ENCODE measurements at places on chromosomes 7 and 10.

GRCh38 chr10:131797626-131798025 is 103.2 kb upstream of the PPP2R2D start:
- DNase-seq, result no peak
- H3K27ac ChIP-seq, result no peak overlapping the region
- H3K27me3 ChIP-seq, result no peaks in the 10 kb centered on the region
- no peaks in the 10 kb centered on the region for H3K36me3 ChIP-seq
- no peaks in the 10 kb centered on the region for H3K4me1 ChIP-seq

DNA sequence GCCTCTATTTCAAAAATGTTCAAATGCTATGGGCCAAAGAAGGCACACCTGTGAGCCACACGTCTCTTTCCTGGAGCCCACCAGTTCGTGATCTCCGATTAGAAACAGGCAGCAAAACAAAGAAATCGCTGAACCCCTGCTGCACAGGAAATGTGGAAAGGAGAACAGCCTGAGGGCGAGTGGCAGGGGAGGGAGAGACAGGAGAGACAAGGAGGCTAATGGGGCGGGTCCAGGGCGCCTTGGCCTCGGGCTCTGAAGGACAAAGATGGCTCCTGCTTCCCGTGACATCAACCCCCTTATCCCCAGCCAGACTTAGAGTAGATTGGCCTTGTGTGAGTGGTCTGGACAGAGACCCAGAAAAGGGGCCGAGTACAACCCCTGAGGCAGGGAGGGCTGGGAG is 62.4 kb upstream of the DOCK1 start:
- no peaks in the 10 kb centered on the region for H3K27me3 ChIP-seq
- H3K36me3 ChIP-seq, result no peaks in the 10 kb centered on the region
- no peak for DNase-seq
- no peaks in the 10 kb centered on the region for H3K4me1 ChIP-seq

GRCh38 chr7:55023841-55024505 is 5.2 kb downstream of the EGFR start:
- H3K4me3 ChIP-seq, result no peak overlapping the region
- H3K4me1 ChIP-seq, result peaks cover 41% of the 10 kb centered on the region
- DNase-seq, result no peak

DNA sequence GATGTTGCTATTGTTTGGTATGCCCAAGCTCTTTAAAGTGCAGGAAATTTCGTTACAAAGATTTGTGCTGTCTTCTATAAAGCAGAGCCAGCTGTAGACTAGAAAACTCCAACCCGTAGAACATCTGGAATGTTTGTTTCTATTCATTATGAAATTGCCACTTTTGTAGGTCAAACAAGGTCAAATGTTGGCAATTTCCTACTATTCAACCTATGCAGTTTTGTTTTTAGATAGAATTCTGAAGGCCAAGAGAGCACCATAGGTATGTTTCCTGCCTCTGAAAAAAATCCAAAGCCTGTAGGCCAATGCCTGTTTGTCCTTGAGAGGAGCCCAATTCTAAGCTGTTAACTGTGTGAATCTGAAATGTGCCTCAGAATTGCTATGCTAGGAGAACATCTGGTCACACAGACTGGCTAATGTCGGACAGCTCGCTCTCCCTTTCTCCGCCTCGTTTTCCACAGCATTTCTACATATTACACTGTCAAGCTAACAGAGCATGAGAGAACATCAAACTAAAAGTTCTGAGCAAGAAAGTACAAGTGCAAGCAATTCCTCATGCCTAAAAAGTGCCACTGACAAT is 267.2 kb upstream of the LRGUK start:
- H3K36me3 ChIP-seq, result no peaks in the 10 kb centered on the region
- no peak overlapping the region for H3K27ac ChIP-seq
- no peaks in the 10 kb centered on the region for H3K4me1 ChIP-seq
- DNase-seq, result no peak
- no peaks in the 10 kb centered on the region for H3K27me3 ChIP-seq

DNA sequence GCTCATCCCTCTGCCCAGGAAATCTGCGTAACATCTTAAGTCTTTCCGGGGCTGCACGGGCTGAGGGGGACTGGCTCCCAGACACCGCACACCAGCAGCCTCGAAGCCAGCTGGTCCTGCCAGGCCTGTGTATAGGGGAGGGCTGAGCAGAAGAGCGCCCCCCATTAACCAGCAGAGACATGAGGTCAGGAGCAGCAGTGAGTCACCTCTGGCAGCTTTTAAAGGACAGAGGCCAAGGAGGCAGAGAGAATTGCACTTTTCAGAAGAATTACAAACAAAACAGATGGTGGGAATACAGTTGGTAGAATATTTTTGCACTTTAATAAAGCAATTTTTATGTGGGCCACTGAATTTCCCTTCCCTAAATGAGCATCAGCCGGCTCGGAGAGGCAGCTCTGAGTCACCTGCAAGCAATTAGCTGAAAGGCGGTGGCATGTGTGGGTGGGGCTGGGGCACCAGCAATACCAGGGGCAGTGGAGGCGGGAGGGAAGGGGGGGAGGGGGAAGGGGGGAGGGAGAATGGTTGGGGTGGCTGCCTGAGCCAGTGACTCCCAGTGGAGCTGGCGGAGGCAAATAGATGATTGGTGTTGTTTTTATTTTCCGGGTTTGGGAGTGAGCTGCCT is 39.1 kb downstream of the GOLGA7B start:
- H3K36me3 ChIP-seq, result no peaks in the 10 kb centered on the region
- H3K27me3 ChIP-seq, result no peaks in the 10 kb centered on the region
- H3K4me1 ChIP-seq, result no peaks in the 10 kb centered on the region

- no peak overlapping the region for H3K27ac ChIP-seq
- no peaks in the 10 kb centered on the region for H3K4me1 ChIP-seq
- no peaks in the 10 kb centered on the region for H3K36me3 ChIP-seq
- H3K4me3 ChIP-seq, result no peak overlapping the region
- no peak for DNase-seq
- H3K27me3 ChIP-seq, result no peaks in the 10 kb centered on the region
Observed at GRCh38 chr10:34499612-34500279, 315.4 kb downstream of the PARD3 start.

DNA sequence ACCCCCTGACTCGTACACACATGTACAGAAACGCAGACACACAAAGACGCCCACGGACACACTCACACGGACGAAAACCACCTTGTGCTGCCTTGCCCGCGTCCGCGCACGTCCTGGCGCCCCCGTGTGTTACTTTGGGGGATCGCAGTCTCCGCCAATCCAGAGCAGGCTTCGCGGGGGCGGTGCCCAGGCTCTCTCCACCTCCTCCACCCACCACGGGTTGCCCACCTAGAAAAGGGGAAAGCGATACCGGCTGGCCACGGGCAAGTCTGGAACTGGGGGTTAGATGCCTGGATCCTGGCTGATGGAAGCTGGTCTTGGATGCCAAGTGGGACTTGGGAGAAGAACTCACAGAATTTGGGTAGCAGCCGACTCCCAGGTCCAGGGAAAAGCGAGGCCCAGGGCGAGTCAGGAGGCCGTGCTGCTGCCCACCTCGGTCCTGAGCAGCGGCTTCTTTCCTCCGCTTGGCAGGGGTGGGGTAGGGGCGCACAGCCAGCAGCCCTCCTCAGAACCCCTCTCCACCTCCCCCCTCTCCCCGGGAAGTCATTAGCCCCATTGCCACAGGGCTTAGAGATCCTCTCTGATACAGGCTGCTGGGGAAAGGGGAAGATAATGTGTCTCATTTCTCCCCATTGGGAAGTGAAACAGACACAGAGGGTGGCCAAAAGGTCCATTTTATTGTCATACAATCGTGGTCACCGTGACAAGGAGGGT is 4.6 kb upstream of the VGF start:
- no peak overlapping the region for H3K4me3 ChIP-seq
- H3K4me1 ChIP-seq, result no peaks in the 10 kb centered on the region
- H3K36me3 ChIP-seq, result no peaks in the 10 kb centered on the region
- peak; percentile 77 for DNase-seq
- H3K27me3 ChIP-seq, result peaks cover 5% of the 10 kb centered on the region

- H3K4me3 ChIP-seq, result no peak overlapping the region
- no peak overlapping the region for H3K27ac ChIP-seq
- H3K4me1 ChIP-seq, result no peaks in the 10 kb centered on the region
- H3K36me3 ChIP-seq, result no peaks in the 10 kb centered on the region
- DNase-seq, result no peak
Observed at GRCh38 chr7:159048656-159049055, 96.0 kb downstream of the VIPR2 start.

GRCh38 chr7:1674161-1675035 is 4.3 kb downstream of the ELFN1 start:
- H3K4me1 ChIP-seq, result peaks cover 2% of the 10 kb centered on the region
- H3K27ac ChIP-seq, result no peak overlapping the region
- no peak overlapping the region for H3K4me3 ChIP-seq
- H3K27me3 ChIP-seq, result no peaks in the 10 kb centered on the region
- peak; percentile 37 for DNase-seq

DNA sequence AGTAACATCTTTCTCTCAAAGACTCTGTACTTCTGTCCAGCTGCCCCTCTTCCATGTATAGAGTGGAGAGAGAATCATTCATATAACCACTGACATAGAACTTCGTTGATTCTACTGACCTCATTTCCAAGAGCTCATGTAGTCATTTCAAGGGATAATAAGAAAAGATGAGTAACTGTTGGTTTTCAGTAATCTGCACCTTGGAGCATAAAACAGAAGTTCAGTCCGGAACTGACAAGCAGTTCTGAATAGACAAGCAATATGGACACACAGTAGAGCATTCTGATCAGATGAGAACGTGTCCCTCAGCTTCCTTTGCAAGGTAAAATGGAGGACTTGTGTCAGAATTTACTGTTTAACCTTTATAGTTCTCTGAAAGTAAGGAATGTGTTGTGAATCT is 847.1 kb downstream of the REEP3 start:
- peaks cover 9% of the 10 kb centered on the region for H3K4me1 ChIP-seq
- no peaks in the 10 kb centered on the region for H3K36me3 ChIP-seq
- no peak for DNase-seq
- no peak overlapping the region for H3K27ac ChIP-seq
- H3K4me3 ChIP-seq, result no peak overlapping the region

DNA sequence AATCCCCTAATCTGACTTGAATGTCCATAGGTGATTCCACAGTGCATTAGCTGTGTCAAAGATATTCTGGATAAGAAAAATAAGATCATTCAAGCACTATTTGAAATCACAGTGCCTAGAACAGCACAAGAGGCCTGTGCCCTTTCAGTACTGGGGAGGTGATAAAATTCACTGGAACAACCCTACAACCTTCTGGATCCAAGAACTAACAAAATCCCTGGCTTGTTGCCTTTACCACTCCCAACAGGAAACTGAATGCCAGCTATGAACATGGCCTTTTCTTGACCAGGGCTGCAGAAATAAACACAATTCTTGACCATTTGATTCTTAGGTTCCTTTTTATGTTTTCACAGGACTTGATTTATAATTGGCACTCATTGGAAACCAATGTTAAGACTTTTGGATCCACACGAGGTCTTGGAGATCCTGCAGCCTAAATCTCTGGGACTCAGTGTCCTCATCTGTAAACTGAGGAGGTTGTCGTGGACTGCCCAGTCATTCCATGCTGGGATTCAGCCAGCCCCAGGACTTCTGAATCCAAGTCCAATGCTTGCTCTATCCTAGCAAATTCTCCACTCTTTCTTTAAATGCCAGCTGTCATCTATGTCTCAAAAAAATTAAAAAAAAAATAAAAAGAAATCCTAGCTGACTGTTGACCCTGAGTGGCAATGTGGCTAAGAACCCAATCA is 624.7 kb downstream of the KCNMA1 start:
- no peak overlapping the region for H3K4me3 ChIP-seq
- H3K27ac ChIP-seq, result no peak overlapping the region
- H3K27me3 ChIP-seq, result no peaks in the 10 kb centered on the region
- H3K4me1 ChIP-seq, result no peaks in the 10 kb centered on the region

DNA sequence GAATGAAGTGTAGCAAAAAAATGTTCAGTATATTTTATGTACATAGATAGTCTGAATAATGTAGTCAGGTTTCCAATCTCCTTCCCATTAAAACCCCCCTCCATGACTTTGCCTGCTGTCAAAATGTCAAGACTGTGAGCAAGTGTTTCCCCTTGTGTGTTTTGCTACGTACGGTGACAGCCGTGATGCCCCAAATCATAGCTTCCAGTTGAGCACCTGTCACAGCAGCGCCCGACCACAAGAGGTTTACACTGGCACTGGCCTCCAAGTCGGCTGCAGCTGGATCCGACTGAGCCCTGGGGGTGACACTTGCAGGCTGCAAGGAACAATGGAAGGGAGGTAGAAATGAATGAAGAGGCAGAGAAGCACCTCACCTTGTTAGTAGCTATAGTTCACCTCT is 62.3 kb downstream of the LAMB4 start:
- no peak overlapping the region for H3K4me3 ChIP-seq
- no peak overlapping the region for H3K27ac ChIP-seq
- no peaks in the 10 kb centered on the region for H3K4me1 ChIP-seq
- no peak for DNase-seq
- no peaks in the 10 kb centered on the region for H3K36me3 ChIP-seq
- H3K27me3 ChIP-seq, result no peaks in the 10 kb centered on the region

GRCh38 chr7:39493934-39494333 is 72.3 kb upstream of the YAE1 start:
- no peaks in the 10 kb centered on the region for H3K4me1 ChIP-seq
- DNase-seq, result no peak
- H3K27ac ChIP-seq, result no peak overlapping the region
- H3K27me3 ChIP-seq, result no peaks in the 10 kb centered on the region

- no peaks in the 10 kb centered on the region for H3K4me1 ChIP-seq
- no peaks in the 10 kb centered on the region for H3K36me3 ChIP-seq
- no peak overlapping the region for H3K27ac ChIP-seq
- H3K4me3 ChIP-seq, result no peak overlapping the region
Observed at GRCh38 chr10:4467481-4467880, 358.5 kb upstream of the AKR1E2 start.

DNA sequence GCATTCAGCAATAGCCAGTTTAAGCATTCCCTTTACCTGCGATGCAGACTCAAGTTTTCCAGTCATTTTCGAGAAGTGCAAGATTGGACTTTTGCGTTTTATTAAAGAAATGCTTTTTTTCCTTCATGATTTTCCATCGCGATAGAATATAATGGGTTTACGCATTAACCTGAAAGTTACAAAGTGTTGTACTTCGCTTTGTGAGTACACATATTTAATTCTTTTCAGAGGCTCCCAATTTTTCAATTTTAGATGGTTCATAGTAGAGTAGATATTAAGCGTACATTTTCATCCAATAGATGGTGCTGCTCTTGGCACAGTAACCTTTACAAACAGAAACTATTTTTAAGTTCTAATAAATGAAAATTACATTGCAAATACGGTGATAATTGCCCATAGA is 1.3 kb downstream of the PTPRZ1 start:
- no peaks in the 10 kb centered on the region for H3K36me3 ChIP-seq
- no peaks in the 10 kb centered on the region for H3K4me1 ChIP-seq
- H3K27ac ChIP-seq, result no peak overlapping the region
- no peak for DNase-seq
- no peak overlapping the region for H3K4me3 ChIP-seq

Data from right lobe of liver (tissue), 6 donors.